Activated CD8-positive, alpha-beta memory T cell treated with anti-CD3 and anti-CD28 coated beads for 1 hour (primary cell): ENCODE measurements at places on chromosomes 7 and 10.

DNA sequence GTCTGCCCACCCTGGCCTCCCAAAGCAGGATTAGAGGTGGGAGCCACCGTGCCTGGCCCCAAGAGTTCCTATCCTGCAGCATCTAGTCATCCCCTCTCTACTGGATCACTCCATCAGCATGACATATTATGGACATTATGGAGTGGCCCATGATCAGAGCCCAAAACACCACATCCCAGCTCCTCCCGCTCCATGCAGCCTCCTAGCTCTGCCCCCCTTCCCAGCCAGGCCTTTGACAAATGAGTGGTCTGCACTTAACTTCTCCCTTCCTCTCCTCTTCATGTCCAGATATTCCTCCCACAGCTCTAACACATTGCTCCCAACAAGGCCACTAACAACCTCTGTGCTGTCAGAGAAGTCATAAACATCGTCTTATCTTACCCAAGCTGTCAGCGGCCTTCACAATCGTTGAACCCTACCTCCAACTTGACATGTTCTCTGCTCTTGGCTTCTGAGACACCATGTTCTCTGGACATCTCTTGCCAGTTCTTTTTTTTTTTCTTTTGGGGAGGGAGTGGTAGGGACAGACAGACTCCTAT is 187.6 kb downstream of the NSUN6 start:
- no peak for DNase-seq

DNA sequence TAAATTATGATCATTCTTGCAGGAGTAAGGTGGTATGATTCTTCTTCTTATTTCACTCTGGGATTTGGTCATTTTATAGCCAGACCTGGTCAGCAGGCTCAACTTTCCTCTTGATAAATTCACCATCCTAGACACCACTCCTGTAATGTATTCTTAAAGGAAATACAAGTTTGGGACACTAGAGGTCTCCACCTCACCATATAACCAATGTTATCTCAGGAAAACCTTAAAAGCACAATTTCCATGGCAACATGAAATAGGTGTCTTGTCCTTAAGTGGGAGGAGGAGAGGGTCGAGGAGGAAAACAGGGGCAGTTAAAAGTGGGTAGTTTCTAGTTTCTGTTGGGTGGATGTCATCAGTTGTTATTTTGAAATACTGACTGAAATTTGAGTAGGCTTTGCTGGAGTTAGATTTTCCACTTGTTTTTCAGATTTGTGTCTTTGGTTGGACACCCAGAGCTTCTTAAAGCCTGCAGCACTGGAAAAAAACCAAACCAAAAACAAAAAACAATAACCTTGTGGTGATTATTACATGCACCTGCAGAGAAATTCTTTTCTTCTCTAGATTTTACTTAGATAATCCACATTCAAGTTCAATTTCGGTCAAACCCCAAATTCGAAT is 163.1 kb downstream of the PRKCQ start:
- no peak for DNase-seq

DNA sequence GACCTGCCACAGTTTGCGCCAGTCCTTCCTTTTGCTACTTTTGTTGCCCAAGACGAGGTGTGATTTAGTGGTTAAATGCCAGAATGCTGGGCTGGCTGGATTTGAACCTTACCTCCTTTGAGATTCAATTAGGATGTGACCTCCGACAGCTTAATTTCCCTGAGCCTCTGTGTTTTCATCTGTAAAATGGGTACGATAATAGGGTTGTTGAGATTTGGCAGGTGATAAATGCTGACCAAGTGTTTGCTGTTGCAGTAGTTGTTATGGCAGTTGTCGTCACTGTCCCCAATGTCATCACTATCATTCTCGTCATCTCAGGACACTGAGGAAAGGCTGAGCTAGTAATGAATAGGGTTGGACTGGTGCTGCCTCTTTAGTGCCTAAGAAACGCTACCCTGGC is 61.1 kb downstream of the GRK5 start:
- no peak for DNase-seq

- DNase-seq, result no peak
Observed at GRCh38 chr10:48923748-48924147, 15.9 kb downstream of the LRRC18 start.

DNA sequence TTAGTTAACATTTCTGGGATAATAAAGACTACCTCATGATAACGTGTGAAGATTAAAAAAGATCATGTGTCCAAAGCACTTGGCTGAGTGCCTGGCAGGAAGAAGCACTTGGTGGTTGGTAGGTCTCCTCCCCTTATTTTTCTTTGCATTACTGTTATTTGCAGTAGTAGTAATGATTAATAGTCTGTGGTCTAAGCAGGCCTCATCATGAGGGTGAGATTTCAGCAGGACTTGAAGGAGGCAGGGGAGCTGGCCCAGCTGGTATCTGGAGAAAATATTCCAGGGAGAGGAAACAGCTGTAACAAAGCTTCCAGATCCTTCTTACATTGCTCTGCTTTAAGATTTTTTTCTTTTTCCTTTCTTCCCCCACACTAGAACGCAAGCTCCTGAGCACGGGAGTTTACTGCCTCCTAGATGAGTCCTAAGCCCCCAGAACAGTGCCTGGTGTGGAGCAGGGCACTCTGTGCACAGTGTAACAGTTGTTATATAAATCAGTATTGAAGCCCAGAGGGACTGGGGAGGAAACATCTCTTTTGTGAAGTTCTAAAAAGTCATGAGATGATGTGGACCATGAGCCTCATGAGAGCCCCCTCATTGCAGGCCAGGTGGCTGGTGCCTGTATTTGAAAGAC is 31.1 kb upstream of the RHEB start:
- no peak for DNase-seq

DNA sequence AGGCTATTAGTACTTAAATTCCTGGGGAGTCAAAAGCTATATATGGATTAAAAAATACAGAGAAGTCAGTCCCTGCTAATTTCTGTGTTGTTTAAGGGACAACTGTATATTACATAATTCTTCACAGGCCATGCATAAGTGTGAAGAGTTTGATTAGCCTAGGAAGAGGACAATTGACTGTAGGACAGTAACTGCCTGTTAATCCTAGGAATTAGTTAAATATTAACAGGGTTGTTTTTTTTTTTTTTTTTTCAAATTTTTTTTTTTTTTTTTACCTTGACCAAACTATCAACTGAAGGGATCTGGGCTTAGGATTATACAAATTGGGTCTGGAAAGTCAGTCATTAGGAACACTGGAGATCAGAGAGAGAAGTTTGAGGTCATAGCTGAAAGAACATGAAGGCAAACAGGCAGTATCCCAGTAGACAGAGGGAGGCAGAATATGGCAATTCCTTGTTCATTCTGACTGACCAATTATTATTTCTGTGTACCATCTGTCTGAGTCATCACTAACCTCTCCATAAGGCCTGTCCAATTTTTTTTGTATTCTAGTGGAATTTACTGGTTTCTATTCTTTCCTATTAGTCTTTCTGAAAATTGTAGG is 1139.2 kb downstream of the SORCS1 start:
- DNase-seq, result no peak

GRCh38 chr7:44740055-44740454 is 8.6 kb upstream of the ZMIZ2 start:
- no peak for DNase-seq

DNA sequence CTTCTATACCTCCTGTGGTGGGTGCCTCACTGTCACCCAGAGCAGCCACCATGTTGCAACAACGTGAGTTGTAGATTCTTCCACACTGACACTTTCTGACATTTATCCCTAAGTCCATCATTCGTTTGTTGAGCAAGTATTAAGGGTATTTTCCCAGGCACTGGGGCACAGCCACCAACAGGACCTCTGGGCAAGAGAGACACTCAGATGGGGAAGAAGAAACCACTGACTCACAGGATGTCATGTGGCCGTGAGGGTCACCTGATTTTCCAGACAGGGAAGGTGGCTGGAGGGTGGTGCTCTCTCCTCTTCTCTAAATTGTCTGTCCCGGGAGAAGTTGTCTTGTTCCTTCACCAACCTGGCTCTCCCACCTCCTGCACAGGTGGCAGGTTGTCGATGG is 51.7 kb upstream of the PPIF start:
- no peak for DNase-seq

GRCh38 chr10:58856508-58857240 is 319.8 kb upstream of the PHYHIPL start:
- no peak for DNase-seq

DNA sequence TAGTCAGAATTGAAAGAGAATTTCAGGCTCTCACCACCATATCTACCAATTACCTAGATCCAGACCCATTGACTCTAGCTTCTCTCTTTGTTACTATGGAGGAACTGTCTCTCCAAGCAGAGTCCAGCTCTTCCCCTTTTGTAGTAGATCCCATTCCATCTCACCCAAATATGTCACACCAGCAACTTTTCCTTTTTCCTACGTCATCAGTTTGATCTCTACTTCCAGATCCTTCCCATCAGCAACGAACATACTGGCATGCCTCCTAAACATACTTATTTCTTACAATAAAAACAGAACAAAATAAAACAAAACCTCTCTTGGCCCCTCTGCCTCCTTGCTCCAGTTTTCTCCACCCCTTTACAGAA is 5.9 kb upstream of the CALU start:
- DNase-seq, result no peak

DNA sequence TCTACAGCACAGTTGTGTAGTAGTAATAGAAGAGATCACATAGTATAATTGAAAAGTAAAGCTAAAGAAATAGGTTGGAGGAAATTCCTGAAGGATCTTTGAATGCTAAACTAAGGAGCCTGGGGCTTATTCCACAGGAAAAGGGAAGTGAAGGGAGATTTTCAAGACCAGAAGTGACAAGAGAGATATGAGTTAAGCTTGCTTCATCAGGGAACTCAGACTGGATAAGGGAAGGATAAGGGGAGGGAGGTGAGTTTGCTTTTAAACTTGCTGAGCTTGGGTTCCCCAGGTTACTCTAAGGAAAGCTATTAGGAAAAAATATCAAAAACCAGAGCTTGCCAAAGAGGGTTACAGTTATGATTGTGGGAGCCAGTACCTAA is 182.4 kb downstream of the RAPGEF5 start:
- no peak for DNase-seq

- DNase-seq, result no peak
Observed at GRCh38 chr7:139648941-139649425, 125.5 kb downstream of the CLEC2L start.

DNA sequence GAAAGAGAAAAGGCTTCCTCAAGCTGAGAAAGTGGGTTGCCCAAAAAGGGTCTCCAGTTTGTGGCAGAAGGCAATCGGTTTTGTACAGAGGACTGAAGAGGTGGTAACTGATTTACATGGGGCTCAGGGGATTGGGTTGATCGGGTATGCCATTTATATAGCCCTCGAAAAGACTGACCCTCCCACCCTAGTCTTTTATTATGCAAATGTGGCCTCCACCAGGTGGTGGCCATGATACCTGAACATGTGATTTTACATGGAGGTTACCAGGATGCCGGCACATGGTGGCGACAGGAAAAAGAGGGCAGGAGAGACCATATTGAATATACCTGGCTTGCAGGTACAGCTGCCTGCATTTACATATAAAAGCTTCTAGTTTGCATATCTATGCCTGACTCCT is 36.7 kb downstream of the ATE1 start:
- no peak for DNase-seq

GRCh38 chr7:157077021-157077420 is 61.7 kb upstream of the UBE3C start:
- DNase-seq, result no peak

DNA sequence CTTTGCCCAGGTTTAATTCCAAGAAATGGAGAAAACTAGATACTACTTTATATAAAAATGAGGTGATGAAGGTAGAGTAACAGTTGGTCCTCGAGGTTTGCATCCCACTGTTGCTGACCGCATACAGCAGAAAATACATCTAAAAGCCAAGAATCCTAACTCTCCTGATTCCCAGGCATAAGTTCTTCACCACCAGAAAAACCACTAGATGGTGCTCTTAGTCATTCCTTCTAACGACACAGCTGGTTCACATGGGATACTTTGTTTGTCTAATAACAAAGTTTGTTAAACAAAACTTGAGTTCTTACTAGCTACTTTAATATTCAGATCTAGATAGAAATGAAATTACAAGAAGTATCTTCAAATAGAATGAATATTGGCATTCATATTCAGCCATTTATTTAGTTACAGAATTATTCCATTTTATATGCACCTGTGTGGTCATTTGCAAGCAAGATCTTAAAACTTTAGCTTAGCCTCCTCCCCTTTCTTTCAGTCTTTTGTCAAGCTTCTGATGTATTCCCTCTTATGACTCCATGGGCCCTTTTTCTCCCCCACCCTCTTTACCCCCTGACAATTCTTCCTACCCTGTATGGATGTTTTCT is 54.1 kb upstream of the CYP26C1 start:
- DNase-seq, result no peak
